Osteoblast (primary cell): ENCODE measurements at places on chromosomes 11 and 22. TPM values are rescaled to one million over a fixed set of nuclear protein-coding genes. Genes with fewer than 3 reads are reported as not detected.

GRCh38 chr11:120133216-120134105 lies 4.5 kb downstream of the TRIM29 start:
- no peak overlapping the region for H3K4me3 ChIP-seq
- H3K36me3 ChIP-seq = no peaks in the 10 kb centered on the region
- no peaks in the 10 kb centered on the region for H3K4me1 ChIP-seq
- DNase-seq = no peak
- H3K27me3 ChIP-seq = peaks cover 16% of the 10 kb centered on the region

- no peak overlapping the region for H3K4me3 ChIP-seq
- peaks cover 41% of the 10 kb centered on the region for H3K36me3 ChIP-seq
- DNase-seq = no peak
- H3K27ac ChIP-seq = peak overlapping the region; percentile 57
- peaks cover 15% of the 10 kb centered on the region for H3K4me1 ChIP-seq
These were observed 31.3 kb downstream of the CTNND1 start for GRCh38 chr11:57792870-57793269.

DNA sequence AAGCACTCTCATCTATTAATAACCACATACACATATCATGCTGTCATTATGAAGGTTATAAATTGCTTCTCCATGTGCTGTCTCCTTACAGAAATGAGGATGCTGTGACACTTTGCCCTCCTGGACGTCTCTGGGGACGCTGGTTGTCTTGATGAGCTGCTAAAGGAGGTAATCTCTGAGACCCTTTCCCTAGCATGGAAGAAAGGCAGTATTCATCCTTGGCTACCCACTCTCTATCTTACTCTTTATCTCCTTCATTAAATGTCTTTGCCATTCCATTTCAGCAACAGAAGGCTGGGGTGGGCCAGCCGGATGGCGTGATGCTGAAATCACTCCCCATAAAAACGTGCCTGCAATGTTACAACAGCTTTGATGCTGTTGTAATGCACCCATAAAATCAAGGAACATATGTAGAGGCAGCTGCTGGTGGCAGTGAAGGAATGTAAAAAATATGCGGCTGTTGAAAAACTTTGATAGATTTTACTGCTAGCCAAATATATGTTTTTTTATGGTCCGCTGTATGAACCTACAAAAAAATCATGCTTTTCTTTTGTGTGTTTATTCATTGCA lies 715.1 kb upstream of the API5 start:
- H3K27me3 ChIP-seq = no peaks in the 10 kb centered on the region
- no peaks in the 10 kb centered on the region for H3K36me3 ChIP-seq
- H3K4me3 ChIP-seq = no peak overlapping the region
- no peaks in the 10 kb centered on the region for H3K4me1 ChIP-seq
- no peak for DNase-seq

GRCh38 chr11:56495117-56495516 lies 3.9 kb upstream of the OR5M8 start:
- H3K4me3 ChIP-seq = no peak overlapping the region
- DNase-seq = no peak
- H3K36me3 ChIP-seq = no peaks in the 10 kb centered on the region
- no peak overlapping the region for H3K27ac ChIP-seq
- H3K27me3 ChIP-seq = no peaks in the 10 kb centered on the region
- no peaks in the 10 kb centered on the region for H3K4me1 ChIP-seq

DNA sequence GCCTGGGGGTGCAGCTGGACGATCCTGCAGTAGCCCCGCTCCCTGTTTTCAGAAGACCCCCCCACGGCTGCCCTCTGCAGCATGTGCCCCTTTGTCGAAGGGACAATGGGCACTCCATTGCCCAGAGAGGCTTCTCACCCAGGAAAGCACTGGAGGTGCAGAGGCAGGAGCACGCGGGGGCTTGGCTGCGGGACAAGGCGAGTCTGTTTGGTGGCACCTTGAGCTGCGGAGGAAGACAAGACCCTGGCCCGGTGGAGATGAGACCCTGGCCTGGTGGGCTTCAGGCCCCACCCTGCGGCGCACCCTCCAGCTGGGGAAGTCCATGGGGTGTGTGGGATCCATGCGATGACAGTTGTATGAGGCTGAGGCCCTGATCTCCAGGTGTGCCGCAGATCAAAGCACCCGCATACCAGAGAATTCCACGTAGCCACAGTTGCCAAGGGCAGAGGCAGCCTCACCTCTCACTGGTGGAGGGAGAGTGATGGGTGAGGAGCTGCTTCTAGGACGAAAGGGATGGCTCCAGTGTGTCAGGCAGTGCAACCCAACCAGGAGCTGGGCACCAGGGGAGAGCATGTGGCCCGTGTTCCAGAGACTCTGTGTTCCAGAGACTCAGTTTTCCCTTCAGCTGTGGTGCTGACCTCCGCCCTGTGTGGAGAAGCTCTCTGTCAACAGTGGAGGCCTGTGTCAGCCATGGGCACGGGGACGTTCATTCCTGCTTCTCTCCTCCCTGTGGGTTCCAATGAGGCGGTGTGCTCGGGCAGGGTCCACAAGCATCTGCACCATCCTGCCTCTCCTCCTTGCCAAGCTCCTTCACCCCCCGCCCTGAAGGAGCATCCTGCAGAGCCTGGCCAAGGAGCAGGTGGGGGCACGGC lies 10.0 kb downstream of the TBX1 start:
- no peak overlapping the region for H3K4me3 ChIP-seq
- DNase-seq = peak; percentile 73
- no peaks in the 10 kb centered on the region for H3K36me3 ChIP-seq
- H3K4me1 ChIP-seq = no peaks in the 10 kb centered on the region
- H3K27ac ChIP-seq = no peak overlapping the region
- peaks cover 20% of the 10 kb centered on the region for H3K27me3 ChIP-seq

DNA sequence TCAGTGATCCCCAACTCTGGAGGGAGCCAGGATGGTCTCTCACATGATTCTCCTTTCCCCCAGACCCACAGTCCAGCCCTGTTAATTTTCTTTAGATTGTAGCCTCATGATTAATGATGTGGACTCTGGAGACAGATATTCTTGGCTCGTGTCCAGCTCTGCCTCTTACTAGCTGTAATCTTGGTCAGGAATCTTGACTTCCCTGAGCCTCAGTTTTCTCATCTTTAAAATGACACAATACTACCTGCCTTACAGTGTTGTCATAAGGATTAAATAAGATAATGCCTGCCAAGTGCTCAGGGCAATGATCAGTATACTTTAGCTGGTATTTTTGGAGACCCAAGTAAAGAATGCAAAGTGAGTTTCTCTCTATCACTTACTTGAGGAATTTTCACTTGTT lies 60.0 kb downstream of the SPECC1L start:
- no peak for DNase-seq
- H3K27ac ChIP-seq = peak overlapping the region; percentile 0
- H3K4me3 ChIP-seq = no peak overlapping the region
- H3K27me3 ChIP-seq = no peaks in the 10 kb centered on the region

GRCh38 chr11:83007909-83008580 lies 63.7 kb downstream of the RAB30 start:
- no peaks in the 10 kb centered on the region for H3K27me3 ChIP-seq
- peak overlapping the region; percentile 14 for H3K27ac ChIP-seq
- H3K4me1 ChIP-seq = peaks cover 32% of the 10 kb centered on the region
- peak; percentile 42 for DNase-seq

GRCh38 chr22:36155702-36156101 lies 4.9 kb downstream of the APOL3 start:
- DNase-seq = no peak
- H3K27me3 ChIP-seq = no peaks in the 10 kb centered on the region
- peak overlapping the region; percentile 92 for H3K27ac ChIP-seq

- H3K27ac ChIP-seq = no peak overlapping the region
- H3K27me3 ChIP-seq = no peaks in the 10 kb centered on the region
- no peak for DNase-seq
- no peak overlapping the region for H3K4me3 ChIP-seq
These were observed 818.8 kb upstream of the CHORDC1 start for GRCh38 chr11:91041626-91042025.

- no peaks in the 10 kb centered on the region for H3K27me3 ChIP-seq
- H3K4me3 ChIP-seq = no peak overlapping the region
- peaks cover 9% of the 10 kb centered on the region for H3K36me3 ChIP-seq
- H3K4me1 ChIP-seq = peaks cover 49% of the 10 kb centered on the region
These were observed 11.4 kb downstream of the PACS1 start for GRCh38 chr11:66081505-66081904.

GRCh38 chr22:37484480-37485394 lies 1.4 kb downstream of the MFNG start:
- H3K27ac ChIP-seq = no peak overlapping the region
- peak; percentile 45 for DNase-seq
- no peak overlapping the region for H3K4me3 ChIP-seq
- H3K27me3 ChIP-seq = no peaks in the 10 kb centered on the region
- H3K4me1 ChIP-seq = peaks cover 10% of the 10 kb centered on the region
- H3K36me3 ChIP-seq = no peaks in the 10 kb centered on the region

- DNase-seq = no peak
- no peaks in the 10 kb centered on the region for H3K36me3 ChIP-seq
- H3K27me3 ChIP-seq = peaks cover 52% of the 10 kb centered on the region
- no peak overlapping the region for H3K27ac ChIP-seq
- H3K4me3 ChIP-seq = no peak overlapping the region
These were observed 66.4 kb downstream of the CTTN start for GRCh38 chr11:70464509-70465361.

GRCh38 chr11:80986421-80987074 lies 1545.7 kb upstream of the TENM4 start:
- no peaks in the 10 kb centered on the region for H3K4me1 ChIP-seq
- DNase-seq = no peak
- no peak overlapping the region for H3K4me3 ChIP-seq
- no peaks in the 10 kb centered on the region for H3K36me3 ChIP-seq
- H3K27ac ChIP-seq = no peak overlapping the region

DNA sequence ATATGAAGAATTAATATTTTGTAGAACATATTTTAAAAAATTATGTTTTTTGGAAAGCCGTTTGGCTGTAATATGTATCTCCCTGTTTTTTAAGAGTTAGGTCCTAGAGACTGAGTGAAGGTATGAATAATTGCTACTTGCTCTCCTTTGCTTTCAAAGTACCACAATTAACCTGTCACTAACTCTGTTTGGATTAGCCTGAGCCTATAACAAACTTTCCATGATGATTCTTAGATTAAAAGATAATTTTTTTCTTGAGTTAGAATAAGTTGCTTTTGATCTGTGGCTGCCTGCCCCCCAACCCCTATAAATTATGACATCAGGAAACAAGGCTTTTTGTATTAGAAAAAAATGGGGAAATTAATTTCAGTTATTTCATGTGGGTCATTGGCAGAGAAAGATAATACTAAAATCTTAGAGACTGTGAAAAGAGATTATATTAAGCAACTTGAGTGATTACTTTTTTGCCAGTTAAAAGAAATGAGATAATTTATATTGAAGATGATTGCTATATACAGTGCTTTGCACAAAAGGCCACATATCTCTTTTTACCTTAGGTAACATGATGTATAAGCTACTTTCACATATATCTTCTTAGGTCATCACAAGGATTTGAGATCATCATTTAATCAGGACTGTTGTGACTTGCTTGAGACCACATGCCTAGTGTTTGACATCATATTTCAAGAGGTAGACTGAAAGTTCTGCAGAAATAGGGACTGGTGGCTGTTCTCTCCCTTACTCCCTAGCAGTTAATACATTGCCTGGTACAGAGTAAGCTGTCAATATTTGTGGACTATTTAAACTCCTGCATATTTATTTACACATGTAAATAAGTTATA lies 9.6 kb downstream of the MTMR3 start:
- no peaks in the 10 kb centered on the region for H3K4me1 ChIP-seq
- no peaks in the 10 kb centered on the region for H3K27me3 ChIP-seq
- no peak overlapping the region for H3K4me3 ChIP-seq
- no peak overlapping the region for H3K27ac ChIP-seq
- DNase-seq = no peak

GRCh38 chr11:32172848-32173834 lies 82.3 kb downstream of the RCN1 start:
- peaks cover 9% of the 10 kb centered on the region for H3K27me3 ChIP-seq
- H3K4me1 ChIP-seq = peaks cover 8% of the 10 kb centered on the region
- peak; percentile 90 for DNase-seq
- peak overlapping the region; percentile 3 for H3K27ac ChIP-seq
- H3K4me3 ChIP-seq = peak overlapping the region; percentile 71

- H3K27ac ChIP-seq = no peak overlapping the region
- no peak overlapping the region for H3K4me3 ChIP-seq
- no peak for DNase-seq
These were observed 98.4 kb downstream of the CCDC83 start for GRCh38 chr11:85953491-85954143.

GRCh38 chr11:97772705-97773104 lies 1248.0 kb upstream of the CNTN5 start:
- DNase-seq = no peak
- H3K4me3 ChIP-seq = no peak overlapping the region
- H3K27ac ChIP-seq = no peak overlapping the region
- no peaks in the 10 kb centered on the region for H3K4me1 ChIP-seq

GRCh38 chr11:107947904-107948303 lies 19.7 kb downstream of the RAB39A start:
- no peak overlapping the region for H3K4me3 ChIP-seq

GRCh38 chr11:10918275-10918674 lies 60.4 kb upstream of the ZBED5 start:
- no peaks in the 10 kb centered on the region for H3K27me3 ChIP-seq
- H3K36me3 ChIP-seq = no peaks in the 10 kb centered on the region
- H3K4me1 ChIP-seq = peaks cover 14% of the 10 kb centered on the region
- H3K4me3 ChIP-seq = no peak overlapping the region

- H3K4me3 ChIP-seq = no peak overlapping the region
- no peak overlapping the region for H3K27ac ChIP-seq
- H3K36me3 ChIP-seq = no peaks in the 10 kb centered on the region
- no peaks in the 10 kb centered on the region for H3K4me1 ChIP-seq
These were observed 38.4 kb downstream of the ZC3H12C start for GRCh38 chr11:110131386-110132123.

DNA sequence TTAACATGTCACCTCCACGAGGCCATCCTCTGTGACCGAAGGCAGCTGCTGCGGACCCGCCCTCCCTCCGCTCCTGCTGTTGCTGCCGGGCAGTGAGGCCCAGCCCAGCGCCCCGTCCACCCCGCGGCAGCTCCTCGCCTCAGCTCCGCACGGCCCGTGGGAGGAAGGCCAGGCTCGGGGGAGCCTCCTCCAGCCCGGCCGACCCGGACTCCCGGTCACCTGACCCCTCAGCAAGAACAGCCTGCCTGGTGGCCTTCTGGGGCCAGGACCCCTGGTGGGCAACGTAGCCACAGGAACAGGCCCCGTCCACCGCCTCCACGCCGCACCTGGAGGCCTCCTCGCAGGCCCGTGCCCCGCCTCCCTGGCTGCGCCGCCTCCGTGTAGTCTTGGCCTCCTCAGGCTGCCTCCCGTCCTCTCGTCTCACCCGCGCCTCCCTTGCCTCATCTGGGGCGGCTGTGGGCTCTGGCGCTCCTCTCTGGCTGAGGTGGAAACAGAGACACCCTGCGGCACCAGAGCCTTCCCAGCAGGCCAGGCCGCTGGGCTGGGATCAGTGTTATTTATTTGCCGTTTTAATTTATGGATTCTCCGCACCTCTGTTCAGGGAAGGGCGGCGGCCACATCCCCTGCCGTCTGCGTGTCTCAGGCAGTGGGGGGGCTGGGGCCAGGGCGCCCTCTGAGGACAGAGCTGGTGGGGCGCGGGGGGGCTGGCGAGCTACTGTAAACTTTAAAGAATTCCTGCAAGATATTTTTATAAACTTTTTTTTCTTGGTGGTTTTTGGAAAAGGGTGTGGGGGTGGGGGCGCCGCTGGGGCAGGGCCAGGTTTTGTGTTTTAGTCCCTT lies 25.4 kb downstream of the MOB2 start:
- DNase-seq = no peak
- H3K27me3 ChIP-seq = peaks cover 6% of the 10 kb centered on the region
- no peaks in the 10 kb centered on the region for H3K36me3 ChIP-seq
- H3K4me1 ChIP-seq = no peaks in the 10 kb centered on the region
- H3K4me3 ChIP-seq = no peak overlapping the region
- H3K27ac ChIP-seq = no peak overlapping the region

BLID gene
- 18.1 and 20.0 TPM in 2 replicates for total RNA-seq

KDM4E gene
- total RNA-seq = not detected in 2 replicates

BBS1 gene
- total RNA-seq = 39.2 and 43.8 TPM in 2 replicates

PANX3 gene
- not detected in 2 replicates for total RNA-seq

GLB1L3 gene
- not detected in 2 replicates for total RNA-seq

PLAAT5 gene
- total RNA-seq = not detected in 2 replicates

FOLH1 gene
- 0.36 TPM in 1 of 2 replicates, not detected in the other for total RNA-seq

SCUBE1 gene
- 2.1 and 2.2 TPM in 2 replicates for total RNA-seq
